Fibroblast of the conjunctiva (primary cell): ENCODE measurements at places on chromosomes 5 and 9.
A peak's percentile ranks its signal among the peaks of the same experiment; 100 is the strongest.

- DNase-seq = no peak
These were observed 3.2 kb upstream of the ACOT12 start for GRCh38 chr5:81397176-81397575.

DNA sequence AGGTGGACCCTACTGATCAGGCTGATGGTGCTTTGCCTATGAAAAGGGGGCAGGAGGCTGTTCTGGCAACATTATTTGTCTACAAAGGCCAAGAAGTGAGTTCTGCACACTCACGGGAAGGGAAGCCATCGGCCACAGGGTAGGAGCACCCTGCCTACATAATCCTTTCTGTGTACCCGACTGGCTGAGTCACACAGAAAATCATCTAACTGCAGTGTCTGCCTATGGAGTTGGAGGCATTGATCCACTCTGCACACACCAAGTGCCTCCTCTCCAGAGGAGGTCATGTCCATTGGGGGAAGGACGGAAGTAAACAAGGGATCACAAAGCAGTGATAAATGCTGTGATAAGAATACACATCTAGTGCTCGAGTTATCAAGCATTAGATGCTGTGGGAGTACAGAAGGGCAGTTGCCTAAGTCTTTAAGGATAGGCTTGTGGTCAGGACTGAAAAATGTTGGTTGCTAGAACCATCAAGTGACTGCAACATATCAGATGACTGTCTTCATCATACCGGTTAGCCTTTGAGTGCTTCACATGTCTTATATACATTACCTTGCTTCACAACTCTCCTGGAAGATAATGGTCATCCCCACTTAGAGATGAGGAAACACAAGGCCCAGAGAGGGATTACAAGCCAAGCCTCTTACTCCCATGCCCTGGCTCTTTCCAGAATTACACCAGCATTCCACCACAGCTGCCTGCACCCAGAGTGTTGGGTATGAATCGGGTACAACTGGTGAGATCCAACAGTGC, 1.3 kb upstream of the SLC2A8 start:
- no peak for DNase-seq

DNA sequence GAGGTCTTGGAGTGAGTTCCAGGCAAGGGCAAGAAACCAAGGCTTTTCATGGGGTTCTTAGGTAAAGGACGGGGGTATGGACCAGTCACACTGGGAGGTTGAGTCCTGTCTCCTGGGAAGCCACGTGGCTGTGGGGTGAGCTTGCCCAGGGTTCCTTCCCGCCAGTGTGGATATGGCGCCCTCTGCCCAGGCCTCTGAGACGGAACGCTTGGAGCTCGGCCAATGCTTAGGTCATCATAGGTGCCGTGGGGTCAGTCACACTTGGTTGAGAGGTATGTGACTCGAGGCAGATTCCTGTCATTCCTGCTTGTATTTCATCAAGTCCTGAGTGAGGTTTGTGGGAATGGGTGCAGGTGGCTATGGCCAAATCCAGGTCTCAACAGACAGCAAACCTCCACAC, 46.2 kb downstream of the TENT4A start:
- no peak for DNase-seq

DNA sequence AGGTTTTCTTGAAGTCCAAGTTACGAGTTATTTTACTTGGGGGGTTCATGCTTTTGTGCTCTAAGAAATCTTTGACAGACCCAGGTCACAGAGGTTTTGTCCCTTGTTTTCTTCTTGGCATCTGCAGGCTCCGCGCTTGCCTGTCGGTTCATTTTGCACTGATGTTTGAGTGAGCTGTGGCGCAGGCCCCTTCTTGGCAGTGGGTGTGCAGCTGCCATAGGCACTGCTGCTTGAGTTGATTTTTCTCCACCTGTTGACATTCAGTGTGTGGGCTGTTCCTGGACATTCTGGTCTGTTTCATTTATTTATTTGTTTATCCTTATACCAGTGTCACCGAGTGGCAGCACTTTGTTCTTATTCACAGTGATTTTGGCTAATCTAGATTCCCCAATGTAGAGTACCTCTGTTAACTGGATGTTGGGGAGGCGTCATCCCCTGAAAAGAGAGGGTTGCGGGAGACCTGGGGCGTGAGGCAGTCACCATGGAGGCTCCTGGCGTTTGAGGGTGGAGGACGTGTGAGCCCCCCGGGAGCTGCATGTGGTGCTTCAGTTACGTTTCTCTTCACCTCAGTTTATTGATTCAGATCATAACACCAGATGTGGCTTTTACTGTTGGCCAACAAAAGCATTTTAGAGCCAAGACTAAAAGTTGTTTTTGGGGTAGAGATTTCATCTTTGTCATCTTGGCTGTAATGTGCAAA, 121.4 kb upstream of the CACNA1B start:
- no peak for DNase-seq

DNA sequence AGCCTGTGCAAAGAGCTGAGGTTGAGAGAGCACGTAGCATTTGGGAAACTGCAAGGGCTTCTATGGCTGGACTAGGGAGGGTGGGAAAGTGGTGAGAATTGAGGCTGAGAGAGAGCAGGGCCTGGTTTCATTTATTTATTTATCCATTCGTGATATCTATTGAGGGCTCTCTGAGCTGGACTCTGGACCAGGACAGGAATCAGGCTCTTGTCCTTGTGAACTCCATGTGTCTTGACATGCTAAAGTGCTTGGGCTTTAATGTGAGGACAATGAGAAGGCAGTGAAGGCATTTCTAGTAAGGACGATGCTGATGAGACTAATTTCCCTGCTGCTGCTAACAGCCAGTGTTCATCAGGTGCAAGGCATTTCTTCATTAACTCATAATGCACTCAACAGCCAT, 95.9 kb upstream of the KLF4 start:
- DNase-seq = no peak

DNA sequence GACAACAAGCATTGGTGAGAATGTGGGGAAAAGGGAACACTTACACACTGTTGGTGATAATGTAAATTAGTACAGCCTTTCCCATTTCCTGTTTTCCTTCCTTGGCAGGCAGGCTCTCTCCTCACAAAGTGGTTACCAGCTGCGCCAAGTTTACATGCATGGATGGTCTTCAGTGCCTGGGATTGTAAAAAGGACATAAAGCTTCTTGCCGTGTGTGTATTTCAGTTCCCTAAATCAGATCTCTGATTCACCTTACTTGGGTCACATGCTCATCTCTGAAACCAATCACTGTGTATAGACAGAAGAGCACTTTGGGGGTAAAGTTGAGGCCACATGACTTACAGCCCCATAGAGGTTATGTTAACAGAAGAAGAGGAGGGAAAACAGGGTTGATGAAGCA, 92.8 kb downstream of the CAVIN4 start:
- DNase-seq = no peak

- DNase-seq = no peak
These were observed 10.4 kb upstream of the WNK2 start for GRCh38 chr9:93173365-93174051.

- DNase-seq = no peak
These were observed 21.5 kb upstream of the NEUROG1 start for GRCh38 chr5:135557076-135557838.

DNA sequence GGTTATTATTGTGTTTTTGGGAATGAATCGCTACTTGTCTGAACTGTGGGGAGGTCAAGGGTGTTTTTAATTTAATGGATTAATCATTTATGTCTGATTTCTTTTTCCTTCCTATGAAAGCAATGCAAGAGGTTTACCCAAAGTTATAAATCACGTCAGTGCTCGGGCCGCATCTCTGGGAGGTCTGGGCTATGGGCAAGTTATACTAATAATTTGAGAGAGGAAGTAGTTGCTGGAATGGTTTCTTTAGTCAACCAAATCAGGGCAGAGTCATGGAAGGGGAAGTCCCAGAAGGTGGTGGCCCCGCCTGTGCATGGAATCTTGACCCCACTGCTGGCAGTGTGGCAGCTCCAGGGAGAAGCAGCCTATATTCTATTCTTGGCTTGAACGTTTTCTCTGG, 180.2 kb downstream of the HSPA4 start:
- no peak for DNase-seq

- DNase-seq = no peak
These were observed 13.5 kb downstream of the FNIP1 start for GRCh38 chr5:131783357-131783756.

- DNase-seq = peak; percentile 42
These were observed 110.5 kb upstream of the CDKN2B start for GRCh38 chr9:22119522-22120158.

DNA sequence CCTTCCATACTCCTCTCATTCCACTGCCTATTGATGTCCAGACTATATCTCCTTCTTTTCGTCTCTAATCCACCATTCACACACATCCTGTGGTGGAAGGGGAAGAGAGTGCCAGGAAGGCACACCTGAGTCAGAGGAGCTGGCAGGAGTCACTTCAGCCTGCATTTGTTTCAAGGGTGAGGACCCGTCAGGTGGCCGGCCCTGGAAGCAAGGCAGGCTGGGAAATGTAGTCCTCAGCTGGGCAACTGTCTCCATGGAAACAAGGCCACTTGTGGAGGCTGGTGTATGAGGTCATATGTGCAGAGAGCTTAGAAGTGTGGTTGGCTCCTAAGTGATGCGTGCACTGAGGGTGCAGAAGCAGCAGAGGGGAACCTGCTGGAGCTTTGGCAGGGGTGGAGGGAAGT, 278.4 kb downstream of the NSG2 start:
- DNase-seq = no peak
